Activated CD8-positive, alpha-beta memory T cell treated with anti-CD3 and anti-CD28 coated beads, Interleukin-2, amount 50 U/mL, for 48 hours (primary cell): ENCODE measurements at places on chromosomes 6 and 20.

GRCh38 chr20:63117151-63117550 is 98.8 kb downstream of the YTHDF1 start:
- no peak for DNase-seq

DNA sequence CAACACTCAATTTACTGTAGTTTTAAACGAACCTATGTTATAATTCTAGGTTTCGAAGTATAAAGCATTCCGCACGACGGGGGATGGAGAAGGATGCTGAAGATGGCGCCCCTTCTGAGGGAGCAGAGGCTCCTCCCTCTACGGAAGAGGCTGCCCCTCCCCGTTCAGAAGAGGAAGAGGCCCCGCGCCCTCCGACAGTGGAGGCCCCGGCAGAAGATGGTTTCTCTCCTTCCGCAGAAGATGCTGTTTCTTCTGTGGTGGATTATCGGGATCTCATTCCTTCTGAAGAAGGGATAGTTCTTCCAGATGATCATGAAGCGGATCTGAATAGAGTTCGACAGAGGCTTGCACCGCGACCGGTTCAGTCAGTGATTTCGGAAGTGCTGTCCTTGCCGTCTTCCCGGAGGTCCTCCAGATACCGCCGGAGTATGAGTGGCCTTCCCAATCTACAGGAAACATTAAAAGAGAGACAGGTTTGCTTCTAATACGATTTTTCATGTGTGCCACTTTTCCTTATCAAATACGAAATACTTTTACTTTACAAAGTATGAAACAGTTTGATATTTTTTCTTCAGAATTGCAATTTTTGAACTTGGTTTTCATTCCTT is 7.7 kb downstream of the DNAH8 start:
- no peak for DNase-seq

DNA sequence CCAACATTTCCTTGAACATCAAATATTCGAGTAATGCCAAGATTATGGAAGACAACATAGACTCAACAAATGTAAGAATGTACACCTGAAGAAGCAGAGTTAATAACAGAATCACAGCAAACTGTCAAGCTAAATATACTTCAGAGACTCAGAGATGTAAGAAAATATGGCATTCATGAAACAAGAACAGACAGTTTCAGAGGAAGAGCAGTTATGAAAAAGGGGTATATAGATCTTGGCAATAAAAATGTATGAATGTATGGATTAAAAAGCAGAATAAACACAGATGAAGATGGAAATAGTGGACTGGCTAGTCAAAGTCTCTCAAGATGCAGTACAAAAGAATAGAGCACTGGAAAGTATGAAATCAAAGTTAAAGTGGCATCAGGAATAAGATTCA is 18.4 kb downstream of the RRAGD start:
- no peak for DNase-seq

DNA sequence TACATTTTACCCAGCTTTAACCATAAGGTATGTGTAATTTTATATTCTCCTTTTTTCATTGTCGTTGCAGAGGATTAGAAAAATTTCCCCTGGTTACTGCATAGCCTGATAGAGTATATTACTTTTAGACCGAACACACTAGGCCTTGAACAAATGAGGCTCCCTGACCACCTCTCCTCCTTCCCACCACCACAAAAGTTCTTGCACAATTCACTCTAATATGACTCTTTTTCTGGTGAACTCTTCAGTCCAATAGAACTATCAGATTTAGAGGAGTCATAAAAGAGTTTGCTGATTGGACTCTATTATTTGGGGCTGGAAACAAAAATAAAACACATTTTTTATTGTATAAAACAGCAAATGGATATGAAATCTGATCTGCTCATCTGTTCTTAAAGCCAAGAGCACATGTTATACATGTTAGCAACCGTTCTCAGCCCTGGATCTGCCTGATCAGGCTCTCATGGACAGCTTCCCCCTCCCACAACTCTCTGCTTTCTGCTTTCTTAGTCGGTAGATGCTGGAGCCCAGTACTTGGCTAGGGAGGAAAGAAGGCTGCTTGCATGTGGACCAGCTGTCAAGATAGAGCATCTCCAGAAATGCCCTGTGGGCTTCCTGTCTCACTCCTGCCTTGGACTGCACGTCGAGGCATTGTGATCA is 83.5 kb downstream of the CD164 start:
- no peak for DNase-seq

DNA sequence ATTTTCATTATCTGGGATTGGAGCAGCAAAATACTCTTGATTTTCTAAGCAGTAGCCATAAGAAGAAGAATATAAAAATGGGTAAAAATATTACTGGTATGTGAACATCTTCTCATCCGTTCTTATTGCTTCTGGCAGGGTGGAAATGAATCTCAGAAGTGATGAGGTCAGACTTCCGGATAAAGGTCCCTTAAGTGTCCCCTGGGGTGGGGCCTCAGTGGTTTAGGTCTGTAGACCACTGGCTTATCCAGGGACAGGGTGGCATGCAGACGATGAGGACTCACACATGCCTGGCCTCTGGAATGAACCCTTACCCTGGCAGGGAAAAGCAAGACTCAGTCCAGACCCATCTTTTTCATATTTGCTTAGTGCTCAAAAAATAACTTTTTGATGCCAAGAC is 143.3 kb downstream of the UST start:
- DNase-seq: no peak

DNA sequence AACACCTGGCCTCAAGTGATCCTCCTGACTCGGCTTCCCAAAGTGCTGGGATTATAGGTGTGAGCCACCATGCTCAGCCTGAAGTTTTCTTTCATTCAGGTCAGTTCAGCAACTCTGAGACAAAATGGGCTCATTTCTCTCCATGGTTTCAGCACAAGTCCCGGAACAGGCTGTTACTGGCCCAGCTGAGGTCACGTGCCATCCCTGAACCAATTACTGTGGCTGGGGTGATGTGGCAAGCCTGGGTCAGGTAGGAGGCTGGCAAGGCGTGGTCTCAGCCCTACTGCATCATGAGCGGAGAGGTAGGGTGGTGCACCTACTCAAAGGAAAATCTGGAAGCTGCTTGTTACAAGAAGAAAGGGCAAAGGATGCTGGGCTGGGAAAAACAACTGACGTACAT is 326.4 kb downstream of the KIF16B start:
- DNase-seq: no peak

DNA sequence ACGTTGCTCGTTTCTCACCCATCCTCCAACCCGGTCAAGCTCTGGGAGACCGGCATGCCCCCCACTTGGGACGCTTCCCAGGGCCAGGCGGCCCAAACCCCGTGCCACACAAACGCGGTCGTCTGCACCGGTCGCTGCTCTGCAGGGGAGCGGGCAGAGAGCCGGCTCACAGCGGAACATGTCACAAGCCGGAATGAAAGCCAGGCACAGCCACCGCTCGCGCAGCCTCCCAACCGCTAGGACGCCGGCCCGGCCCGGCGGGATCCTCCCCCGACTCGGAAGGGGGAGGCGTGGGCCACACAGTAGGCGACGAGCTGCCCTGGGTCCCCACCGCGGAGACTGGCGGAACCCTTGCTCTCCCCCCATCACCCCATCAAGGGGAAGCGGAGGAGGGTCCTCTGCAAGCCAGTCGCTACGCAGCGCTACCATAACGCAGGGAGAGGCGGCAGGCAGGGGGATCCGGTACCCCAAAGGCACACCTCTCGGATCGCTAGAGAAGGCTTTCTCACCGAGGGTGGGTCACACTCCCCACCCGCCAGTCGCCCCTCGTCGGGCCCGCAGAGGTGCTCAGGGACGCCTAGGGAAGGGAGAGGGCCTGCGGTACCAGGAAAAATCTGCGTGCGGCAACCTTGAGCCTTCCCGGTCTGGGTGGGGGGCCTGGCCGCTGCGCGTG is 768.4 kb upstream of the DEFB115 start:
- no peak for DNase-seq

- no peak for DNase-seq
These were observed 39.6 kb downstream of the TPD52L1 start for GRCh38 chr6:125193208-125193607.

GRCh38 chr20:14259689-14260088 is 77.7 kb downstream of the FLRT3 start:
- no peak for DNase-seq

DNA sequence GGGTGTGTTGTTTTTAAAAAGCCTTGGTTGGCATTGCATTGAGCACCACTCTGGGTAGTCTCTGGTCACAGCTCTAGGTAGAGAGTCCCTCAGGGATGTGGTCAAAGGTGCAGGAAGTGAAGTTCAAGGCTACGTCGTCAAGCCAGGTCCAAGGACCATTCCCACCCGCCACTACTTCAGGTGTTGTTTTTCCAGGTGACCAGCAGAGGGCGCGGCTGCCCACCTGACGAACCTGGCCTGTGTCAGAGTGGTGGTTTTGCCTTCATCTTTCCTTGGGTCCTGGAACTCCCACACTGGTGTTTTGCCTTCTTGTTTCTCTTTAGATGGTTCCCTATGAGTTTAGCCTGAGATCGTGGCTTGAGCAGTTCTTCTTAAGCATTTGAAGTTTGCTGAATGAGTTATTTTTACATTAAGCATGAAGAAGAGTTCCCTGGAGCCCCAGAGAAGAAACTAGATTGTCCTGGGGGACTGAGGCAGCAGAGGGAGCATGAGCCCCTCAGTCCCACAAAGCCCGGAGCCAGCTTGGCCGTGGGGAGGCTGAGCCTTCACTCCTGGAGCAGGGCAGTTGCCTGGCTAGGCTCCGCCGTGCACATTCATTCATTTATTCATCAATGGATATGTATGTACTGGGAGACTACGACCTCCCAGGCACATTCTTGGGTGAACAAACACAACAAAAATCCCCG is 5.6 kb upstream of the PHACTR3 start:
- DNase-seq: peak; percentile 74

DNA sequence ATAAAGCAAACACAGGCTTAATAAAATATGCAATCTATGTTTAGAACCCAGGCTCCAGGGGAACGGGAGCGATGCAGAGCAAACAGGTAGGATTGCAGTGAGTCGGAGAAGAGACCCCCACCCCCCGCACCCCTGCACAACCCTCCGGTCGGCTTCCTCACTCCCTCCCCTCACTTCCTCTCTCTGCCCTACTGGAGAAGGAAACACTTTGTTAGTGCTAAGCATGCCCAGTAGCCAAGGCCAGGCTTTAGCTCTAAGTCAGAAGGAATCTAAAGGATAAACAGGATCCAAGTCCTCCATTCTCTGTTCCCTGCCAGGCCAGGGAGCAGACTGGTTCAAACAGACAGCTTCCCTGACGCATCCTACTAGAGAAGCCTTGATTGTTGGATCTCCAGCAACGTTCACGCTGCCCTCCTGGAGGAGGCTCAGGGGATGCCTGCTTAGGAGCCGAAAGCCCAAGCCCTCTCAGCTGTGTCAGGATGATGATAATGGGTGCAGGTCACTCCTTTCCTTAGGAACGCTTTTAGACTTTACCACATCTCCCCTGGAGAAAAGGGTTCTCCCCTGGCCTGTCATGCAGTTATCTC is 14.7 kb downstream of the FOXQ1 start:
- DNase-seq: no peak

- no peak for DNase-seq
These were observed 34.6 kb upstream of the PXDC1 start for GRCh38 chr6:3786141-3786540.

GRCh38 chr20:33569802-33570391 is 80.0 kb downstream of the CBFA2T2 start:
- no peak for DNase-seq

GRCh38 chr6:134253681-134254080 is 64.2 kb downstream of the SGK1 start:
- no peak for DNase-seq

DNA sequence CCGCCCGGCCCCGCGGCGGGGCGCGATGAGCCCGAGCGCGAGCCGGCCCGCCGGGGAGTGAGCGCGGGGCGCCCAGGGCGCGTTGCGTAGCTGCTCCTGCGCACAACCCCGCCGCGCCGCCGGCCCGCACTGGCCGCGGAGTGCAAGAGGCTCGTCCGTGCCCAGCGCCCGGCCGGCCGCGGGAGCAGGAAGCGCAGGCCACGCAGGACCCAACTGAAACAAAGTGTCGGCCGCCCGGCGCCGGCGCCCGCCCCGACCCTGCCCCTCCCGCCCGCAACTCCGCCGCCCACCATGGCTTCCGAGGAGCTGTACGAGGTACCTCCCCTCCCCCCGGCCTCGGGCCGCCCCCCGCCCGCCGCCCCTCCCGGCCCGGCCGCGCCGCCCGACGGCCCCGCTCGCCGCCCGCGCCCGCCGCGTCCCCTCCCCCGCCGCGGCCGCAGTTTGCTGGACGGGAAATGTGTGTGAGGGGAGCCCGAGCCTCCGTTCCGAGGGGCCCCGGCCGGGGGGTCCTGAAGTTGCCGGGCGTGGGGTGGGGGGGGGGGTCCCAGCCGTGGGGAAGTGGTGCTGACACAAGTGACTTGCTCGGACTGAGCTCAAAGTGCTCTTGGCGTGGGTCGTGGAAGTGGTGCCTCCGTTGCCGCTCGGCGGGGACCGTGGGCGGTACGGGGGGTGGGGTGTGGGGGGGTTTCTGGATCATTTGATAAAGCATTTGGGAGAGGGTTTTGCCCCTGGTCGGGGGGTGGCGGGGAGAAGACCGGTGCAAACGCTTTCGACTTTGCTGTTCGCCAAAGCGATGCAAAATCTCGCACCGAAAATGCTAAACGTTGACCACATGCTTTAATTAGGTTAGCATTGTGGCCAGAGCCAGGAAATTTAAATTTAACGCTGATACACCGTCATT is 539 bp downstream of the CDYL start:
- DNase-seq: peak; percentile 67

- no peak for DNase-seq
These were observed 175.6 kb upstream of the PDE7B start for GRCh38 chr6:135675862-135676261.

GRCh38 chr20:4802527-4802926 is 80.8 kb downstream of the PRND start:
- no peak for DNase-seq

- no peak for DNase-seq
These were observed 15.7 kb upstream of the POU5F1 start for GRCh38 chr6:31186052-31186734.

GRCh38 chr6:169799474-169799926 is 48.1 kb downstream of the ERMARD start:
- no peak for DNase-seq

- DNase-seq: no peak
These were observed 8.9 kb upstream of the TRIM38 start for GRCh38 chr6:25953733-25954132.

GRCh38 chr6:30091577-30092381 is 16.2 kb upstream of the RNF39 start:
- no peak for DNase-seq

GRCh38 chr20:23773579-23773978 is 22.8 kb upstream of the CST1 start:
- no peak for DNase-seq

DNA sequence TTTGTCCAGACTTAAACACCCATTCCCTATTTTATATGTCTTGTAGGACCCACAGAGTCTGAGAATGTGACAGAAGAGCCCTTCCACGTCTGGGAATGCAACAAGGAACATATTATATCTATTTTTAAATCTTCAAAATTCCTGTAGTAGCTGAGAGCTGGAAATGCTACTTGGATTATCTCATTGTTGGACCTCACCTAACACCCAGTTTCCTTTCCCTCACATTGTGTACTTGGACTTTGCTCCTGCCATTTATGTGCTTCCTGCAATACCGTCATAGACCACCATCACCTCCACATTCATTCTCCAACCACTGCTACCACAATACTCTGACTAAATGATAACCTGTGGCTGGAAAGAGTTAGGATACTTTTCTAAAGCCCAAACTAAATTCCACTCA is 335.4 kb downstream of the COL12A1 start:
- DNase-seq: no peak

- DNase-seq: peak; percentile 72
These were observed 60.9 kb downstream of the ATXN1 start for GRCh38 chr6:16700202-16700915.
